ENCODE measurements at places on chromosomes 3 and 15. TPM values are rescaled to one million over a fixed set of nuclear protein-coding genes. Genes with fewer than 3 reads are reported as not detected.

GRCh38 chr3:62090066-62090465 is 283.3 kb downstream of the FEZF2 start:
- no peak for DNase-seq

- no peak for DNase-seq
Measured at GRCh38 chr3:107679921-107680320, 157.2 kb downstream of the BBX start.

- DNase-seq, result no peak
Measured at GRCh38 chr15:62505762-62506161, 340.7 kb upstream of the C2CD4B start.

DNA sequence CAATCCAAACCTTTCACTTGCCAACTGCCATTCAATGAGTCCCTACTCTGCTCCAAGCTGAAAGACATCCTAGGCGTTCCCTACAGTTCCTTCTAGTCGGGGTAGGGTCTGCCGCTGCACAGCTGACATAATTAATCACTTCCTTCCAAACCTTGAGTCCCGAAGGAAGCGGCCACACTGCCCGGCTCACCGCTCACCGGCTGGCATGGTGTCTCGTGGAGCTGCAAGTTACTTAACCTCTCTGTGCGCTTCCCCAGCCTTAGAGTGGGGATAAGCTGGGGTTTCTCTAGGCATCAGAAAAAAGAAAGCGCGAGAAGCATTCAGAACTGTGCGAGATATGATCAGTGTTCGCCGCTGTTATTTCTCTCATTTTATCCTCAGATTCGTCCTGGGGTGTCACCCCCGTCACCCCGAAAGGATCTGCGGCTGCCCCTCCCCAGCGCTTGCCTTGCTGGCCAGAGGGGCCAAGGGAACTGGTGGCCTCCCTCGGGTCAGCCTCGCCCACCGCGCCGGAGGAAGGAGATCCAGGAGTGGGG is 748 bp downstream of the MRPS25 start:
- no peak for DNase-seq

The PAQR5 gene
- 0.63 TPM for total RNA-seq

DNA sequence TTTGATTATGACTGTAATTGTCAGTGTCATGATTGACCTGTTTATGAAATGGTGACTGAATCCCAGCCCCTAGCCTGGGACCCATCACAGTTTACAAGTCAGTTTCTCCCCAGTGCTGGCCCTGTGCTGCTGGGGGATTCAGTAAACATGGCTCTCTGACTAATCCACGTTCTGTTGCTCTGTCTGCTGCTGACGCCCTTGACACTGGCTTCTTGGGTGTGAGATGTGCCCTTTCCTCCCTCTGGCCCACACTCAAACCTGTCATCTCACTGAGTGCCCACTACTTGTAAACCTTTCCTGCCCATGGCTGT is 84.2 kb downstream of the COL6A5 start:
- no peak for DNase-seq

- no peak for DNase-seq
Measured at GRCh38 chr3:31789429-31789828, 191.6 kb downstream of the OSBPL10 start.

DNA sequence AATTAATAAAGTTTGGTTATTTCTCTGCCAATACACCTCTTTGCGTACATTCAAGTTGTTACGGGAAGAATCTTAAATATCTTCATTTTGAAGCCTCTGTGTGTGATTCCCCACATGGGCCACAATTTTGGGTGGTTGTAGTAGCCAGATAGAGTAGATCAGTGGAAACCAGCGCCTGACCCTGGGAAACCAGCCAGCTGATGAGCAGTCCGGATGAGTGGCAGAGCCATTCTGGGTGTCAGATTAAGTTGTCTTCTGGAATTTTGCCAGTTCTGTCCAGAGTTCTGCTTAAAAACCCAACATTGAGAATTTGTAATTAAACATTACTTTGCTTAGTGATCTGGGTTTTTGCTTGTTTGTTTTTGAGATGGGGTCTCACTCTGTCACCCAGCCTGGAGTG is 49.7 kb downstream of the MRPS25 start:
- no peak for DNase-seq

The CCR8 gene
- total RNA-seq, result not detected

- no peak for DNase-seq
Measured at GRCh38 chr3:153852355-153852754, 268.8 kb upstream of the ARHGEF26 start.

DNA sequence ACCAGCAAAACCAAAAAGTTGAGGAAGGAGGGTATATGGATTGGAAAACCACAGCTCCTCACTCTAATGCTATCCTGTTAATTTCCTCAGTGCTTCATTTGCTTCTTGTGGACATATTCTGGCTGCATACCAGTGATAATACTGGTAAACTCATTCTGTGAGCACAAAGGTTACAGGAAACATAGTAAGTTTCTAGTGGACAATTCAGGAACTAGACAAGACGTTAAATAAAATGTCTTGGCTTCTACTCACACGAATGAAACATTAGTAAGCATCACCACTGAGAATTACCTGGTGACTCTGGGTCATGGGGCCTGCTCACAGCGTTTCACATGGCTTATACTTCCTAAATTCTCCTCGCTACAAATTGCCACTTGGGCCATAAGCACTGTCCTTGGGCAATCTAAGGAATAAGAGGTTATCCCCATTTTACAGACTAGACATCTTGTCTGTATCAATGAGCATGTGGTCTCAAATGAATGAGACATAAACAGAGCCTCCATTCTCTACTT is 20.1 kb upstream of the PPIB start:
- DNase-seq, result no peak

DNA sequence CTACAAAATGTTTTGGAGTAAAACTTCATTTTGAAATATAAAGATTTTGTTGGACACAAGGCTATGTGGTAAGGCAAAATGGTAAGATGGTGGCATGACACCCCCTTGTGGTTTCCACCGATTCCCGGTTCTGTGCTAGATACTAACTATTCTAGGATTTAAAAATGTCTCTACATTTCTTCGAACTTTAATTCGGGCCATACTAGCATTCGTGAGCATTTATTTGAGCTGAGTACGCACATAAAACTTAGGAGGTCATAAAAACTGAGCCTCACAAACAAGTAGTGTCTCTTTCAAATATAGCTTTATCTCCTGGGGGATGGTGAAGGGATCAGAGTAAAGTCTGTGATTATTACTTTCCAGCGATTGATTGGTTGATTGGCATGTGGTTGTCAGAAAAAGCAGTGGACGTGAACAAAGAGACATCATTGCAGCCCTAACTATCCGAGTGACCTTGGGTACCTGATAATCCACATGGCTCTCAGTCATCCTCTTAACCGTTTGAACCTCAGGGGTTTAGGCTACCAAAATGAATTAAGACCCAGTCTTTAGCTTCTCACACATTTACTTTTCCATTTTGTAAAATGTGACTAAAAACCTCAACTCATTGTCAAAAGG is 1.1 kb upstream of the ZNF639 start:
- no peak for DNase-seq

- DNase-seq, result no peak
Measured at GRCh38 chr3:63353383-63353782, 75.3 kb downstream of the SYNPR start.

The GPR176 gene
- 1.6 TPM for total RNA-seq

DNA sequence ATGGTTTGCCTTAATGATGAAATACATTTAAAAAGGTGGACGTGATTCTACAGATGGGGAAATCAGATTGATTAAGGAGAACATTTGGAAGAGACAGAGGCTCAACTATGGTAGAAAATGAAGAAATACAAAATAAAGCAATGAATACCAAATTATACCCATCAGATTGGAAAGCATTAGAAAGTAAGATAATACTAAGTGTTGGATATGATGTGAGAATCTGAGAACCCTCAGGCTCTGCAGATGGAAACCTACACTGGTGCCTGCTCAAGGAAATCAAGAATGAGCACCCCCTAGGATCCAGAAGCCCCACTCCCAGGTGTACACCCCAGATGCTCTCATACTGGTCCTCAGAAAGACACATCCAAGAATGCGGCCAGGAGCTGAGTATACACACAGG is 4.6 kb downstream of the FAM174B start:
- no peak for DNase-seq

DNA sequence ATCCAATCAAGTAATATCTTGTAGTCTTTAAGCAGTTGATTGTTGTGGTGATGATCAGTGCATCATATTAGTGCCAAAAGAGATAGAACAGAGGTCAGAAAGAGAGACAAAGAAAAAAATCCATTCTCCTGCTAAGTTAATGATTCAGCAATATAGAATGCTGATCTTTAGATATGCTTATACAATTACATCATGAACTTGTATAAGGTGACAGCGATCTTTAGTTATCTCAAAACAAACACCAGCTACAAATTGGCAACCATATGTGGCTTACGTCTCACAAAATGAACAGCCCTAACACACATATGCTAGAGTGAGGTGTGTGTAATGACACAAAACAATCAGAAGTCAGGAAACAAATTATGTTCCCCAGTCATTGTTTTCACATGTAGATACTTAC is 12.5 kb downstream of the LSAMP start:
- no peak for DNase-seq

The IMPG2 gene
- 0.11 TPM for total RNA-seq
